ENCODE measurements at places on chromosomes 5 and 9.

DNA sequence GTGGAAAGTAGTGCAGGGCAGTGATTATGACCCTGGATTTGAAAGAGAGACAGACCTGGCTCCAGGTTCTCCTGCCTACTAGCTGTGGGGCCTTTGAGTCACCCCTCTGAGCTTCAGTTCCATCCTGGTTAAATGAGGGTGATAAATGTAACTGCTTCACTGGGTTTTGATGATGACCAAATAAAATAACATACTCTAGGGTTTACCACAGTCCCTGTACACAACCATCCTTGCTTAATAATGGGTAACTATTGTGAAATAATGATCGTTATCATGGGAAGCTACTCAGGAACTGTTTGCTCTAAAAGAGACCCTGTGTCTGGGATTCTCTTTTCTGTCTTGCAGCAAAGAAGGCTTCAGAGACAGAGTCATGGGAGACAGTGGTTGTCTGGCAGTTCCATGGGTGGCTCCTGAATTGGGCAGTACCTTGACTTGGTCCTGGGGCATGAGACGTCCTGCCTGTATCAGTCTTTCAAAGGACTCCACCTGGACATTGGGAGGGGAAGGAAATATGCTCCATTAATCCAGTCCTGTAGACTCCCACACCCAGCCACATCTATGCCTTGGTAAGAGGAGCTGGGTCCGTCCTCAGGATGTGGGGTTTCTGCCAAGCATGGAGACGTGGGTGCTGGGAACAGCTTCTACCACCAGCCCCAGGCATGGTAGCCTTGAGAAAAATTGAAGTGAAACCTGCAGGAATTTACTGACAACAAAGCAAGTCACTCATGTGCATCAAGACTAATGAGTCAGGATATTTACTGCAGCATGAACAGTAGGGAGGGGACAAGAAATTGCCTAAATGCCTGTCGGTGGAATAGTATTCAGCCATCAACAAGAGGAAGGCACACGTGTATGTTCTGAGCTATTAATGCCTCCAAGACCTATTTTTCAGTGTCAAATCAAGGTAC is 23.4 kb downstream of the AKNA start:
- DNase-seq = no peak

DNA sequence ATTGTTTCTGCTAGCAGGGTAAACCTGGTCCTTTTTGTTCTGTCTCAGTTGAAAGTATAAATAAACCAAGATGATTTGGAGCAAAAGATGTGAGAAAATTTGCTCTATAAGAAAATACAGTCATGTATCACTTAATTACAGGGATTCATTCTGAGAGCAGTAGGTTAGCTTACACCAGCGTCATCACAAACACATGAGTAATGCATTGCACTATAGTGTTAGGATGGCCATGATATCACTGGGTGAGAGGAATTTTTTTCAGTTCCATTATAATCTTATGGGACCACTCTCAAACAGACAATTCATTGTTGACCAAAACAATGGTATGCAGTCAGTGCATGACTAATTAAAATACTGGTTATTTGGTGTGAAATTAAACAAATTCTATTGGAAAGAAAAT is 430.9 kb downstream of the CHSY3 start:
- DNase-seq = no peak

GRCh38 chr9:132712753-132713152 is 42.5 kb downstream of the GTF3C4 start:
- DNase-seq = no peak

- no peak for DNase-seq
Measured at GRCh38 chr5:4144411-4145007, 548.9 kb downstream of the IRX1 start.

All from activated CD4-positive, CD25-positive, alpha-beta regulatory T cell treated with anti-CD3 and anti-CD28 coated beads, Interleukin-2, amount 50 U/mL, for 72 hours (primary cell).